GM12891 (cell line): ENCODE measurements at places on chromosomes 5 and 9.

DNA sequence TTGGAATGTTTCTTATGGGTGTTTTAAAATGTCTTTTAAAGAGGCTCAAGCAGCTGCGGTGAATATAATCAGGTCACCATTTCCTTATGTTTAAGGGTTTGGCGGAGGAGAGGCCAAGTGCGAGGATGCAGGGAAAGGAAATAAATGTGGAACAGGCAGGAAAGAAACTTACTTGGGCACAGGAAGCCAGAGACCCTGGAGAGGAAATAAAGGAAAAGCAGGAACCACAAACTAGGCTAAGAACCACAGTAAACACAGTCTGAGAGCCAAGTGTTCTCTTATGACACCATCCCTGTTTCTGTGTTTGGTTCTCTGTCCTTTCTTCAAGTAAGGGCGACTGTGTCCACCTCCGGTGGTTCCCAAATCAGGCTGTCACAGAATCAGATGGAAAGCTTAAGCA is 166.5 kb downstream of the C9orf152 start:
- DNase-seq, result no peak

DNA sequence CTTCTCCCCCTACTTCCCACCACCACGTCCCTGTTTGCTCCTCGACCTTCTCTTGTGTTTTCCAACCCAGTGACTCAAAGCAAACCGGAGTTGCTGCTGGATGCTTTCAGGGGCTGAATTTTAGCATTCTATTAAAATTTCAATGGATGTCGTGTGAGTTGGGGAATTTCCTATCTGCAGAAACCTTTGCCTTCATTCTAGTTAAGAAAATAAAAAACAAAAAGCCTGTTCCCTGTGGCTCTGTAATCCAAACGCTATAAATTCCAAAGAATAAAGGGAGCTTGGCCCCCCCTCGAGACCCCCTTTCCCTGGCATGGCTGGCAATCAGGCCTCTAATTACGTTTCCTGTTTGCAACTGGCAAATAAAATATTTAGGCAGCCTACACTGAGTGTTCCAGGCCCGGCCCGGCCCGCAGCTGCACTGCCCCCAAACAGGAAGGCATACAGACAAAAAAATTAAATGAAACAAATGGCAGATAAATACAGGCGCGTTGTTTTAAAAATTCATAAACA is 139.4 kb upstream of the PPP1R26 start:
- no peak for DNase-seq

DNA sequence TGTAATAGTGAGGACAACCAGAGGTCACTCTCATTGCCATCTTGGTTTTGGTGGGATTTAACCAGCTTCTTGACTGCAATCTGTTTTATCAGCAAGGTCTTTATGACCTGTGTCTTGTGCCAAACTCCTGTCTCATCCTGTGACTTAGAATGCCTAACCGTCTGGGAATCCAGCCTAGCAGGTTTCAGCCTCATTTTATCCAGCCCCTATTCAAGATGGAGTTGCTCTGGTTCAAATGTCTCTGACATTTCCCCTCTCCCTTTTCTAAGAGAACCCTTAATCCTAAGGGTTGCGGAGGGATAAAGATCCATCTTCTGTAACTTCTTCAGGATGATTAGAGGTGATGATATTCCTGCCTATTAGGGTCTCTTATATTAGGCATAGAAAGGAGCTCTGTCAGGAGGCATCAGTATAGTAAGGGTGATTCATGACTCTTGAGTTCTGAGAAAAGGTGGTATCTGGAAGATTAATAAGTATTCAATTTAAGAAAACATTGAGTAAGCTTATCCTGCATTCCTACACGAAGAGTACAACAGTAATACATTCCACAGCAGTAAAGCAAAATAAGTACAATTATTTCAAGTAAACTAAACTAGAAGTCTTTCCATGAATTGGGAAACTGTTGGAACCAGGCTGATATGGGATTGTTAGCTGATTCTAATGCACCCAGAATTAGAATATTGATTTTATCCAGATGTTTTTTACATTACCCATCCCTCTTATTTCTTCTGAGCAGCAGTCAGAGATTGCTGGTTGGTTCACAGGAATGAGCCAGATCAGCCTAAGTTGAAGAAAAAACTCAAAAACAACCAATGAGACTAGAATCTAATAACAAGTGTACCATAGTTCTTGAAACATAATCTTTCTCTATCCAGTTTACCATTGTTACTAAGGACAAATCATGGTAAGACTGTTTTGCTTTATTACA is 39.9 kb downstream of the SHC3 start:
- no peak for DNase-seq

DNA sequence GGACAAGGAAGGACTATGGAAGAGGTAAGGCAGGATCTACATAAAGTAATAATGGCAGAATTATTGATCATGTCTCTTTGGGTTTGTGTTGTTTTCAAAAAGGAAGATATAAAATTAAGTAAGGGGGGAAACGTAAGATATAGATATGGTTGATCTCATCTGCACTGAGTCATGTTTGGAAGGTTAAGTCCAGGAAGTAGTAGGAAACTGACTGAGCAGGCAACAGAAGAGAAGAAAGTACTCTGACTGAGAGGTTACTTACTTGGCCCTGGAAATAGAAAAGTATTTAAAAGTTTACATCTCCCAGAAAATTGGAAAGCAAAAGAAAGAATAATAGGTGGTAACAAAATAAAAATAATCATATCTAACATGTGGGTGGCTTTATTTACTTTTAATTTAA is 405.3 kb upstream of the RGMB start:
- no peak for DNase-seq

GRCh38 chr9:134530724-134531123 is 110.9 kb upstream of the COL5A1 start:
- DNase-seq, result no peak

- no peak for DNase-seq
Observed at GRCh38 chr5:176908675-176909368, 9.7 kb upstream of the HK3 start.

DNA sequence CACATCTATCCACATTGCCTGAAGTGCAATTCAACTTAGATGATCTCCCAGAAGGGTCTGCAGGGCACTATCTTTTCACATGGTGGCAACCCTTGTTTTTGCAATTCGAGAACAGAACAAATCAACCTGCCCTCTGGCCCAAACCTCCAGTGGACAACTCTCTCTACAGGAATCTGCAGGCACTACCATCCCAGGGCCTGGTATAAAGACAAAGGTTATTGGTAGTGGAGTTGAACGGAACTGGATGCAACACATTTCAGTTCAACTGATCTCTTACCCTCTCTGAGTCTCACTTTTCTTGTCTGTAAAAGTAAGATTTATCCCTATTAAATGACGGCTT is 153.2 kb upstream of the EGFLAM start:
- DNase-seq, result no peak

DNA sequence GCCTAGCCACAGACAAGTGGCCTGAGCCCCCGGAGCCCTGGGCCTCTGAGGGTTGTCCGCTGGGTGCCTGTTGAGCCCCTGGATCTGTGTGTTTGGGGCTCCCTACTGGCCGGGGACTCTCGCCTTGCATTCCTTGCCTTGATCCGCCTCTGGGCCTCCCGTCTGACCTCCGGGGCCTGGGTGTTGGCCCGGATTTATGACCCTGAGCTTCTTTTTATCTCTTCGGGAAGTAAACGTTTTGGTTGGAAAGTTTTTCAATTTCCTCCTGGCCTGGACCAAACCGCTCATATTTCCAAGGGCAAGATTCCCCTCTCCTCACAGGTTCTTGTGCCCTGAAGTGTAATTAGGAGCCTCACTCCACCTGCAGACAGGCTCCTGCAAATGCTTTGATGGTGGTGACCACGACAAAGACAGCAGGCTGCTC is 69.3 kb upstream of the EGFLAM start:
- DNase-seq, result no peak

- DNase-seq, result peak; percentile 35
Observed at GRCh38 chr9:114504341-114505186, 709 bp downstream of the WHRN start.

- DNase-seq, result no peak
Observed at GRCh38 chr5:69004676-69005075, 89.1 kb upstream of the SLC30A5 start.

DNA sequence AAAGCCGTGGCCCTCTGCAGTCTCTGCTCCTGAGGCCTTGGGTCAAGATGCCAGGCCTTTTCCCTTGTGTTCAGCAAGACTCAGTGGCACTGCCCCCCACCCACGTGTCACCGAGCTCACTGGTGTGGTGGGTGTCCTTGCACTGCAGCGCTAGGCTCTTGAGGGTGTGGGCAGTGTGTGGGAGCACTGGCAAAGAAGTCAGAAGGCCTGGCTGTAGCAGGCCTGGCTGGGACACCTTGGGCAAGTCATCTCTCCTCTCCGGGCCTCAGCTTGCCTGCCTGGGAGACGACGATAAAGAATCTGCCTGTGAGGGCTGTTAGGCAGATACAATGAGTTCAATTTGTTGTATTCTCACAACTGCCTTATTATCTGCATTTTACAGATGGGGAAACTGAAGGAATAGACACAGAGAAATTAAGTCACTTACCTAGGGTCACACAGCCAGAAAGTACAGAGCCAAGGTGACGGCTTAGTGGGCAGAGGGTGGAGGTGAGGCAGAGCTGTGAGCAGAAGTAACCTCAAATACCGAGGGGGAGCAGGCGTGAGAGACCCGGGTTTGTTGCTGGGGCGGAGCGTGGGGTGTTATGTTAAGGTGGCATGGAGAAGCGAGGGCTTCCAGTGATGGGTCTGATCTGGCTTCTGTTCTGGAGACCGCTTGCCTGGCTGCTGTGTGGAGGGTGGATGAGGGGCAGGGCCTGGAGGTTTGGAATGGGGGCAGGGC is 1.4 kb downstream of the TSPAN17 start:
- no peak for DNase-seq

DNA sequence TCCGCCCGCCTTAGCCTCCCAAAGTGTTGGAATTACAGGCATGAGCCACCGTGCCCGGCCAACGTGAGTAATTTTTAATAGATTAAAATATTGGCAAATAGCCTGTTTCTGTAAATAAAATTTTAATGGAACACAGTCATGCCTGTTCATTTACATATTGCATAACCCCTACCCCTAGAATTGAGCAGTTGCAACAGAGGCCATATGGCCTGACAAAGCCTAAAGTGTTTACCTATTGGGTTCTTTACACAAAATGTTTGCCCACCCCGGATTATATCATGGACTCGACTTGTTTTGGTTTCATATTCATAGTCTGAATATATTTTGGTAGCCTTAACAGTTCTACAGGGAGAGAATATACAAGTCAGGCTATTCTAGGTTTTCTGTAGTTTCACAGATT is 5.3 kb downstream of the NSA2 start:
- no peak for DNase-seq
